ENCODE measurements at places on chromosomes 6 and 20. TPM values are rescaled to one million over a fixed set of nuclear protein-coding genes. Genes with fewer than 3 reads are reported as not detected.

Gene RSPO4
- not detected for total RNA-seq

Gene NPBWR2
- total RNA-seq, result not detected

Gene ADGRG6
- total RNA-seq, result 38.2 TPM

Gene HLA-G
- not detected for total RNA-seq

Gene VIP
- not detected for total RNA-seq

Gene ZFP57
- total RNA-seq, result not detected

Gene TRIM40
- not detected for total RNA-seq

Gene LY6G6C
- total RNA-seq, result not detected

Gene TREML2
- total RNA-seq, result not detected

Gene TXLNB
- not detected for total RNA-seq
